ENCODE measurements at places on chromosomes 2 and 18. TPM values are rescaled to one million over a fixed set of nuclear protein-coding genes. Genes with fewer than 3 reads are reported as not detected.

GRB14 gene
- total RNA-seq, result 23.6 TPM

ARMC9 gene
- total RNA-seq, result 3.0 TPM

CPO gene
- 0.50 TPM for total RNA-seq

NEU2 gene
- total RNA-seq, result not detected

UGT1A4 gene
- not detected for total RNA-seq

GAD1 gene
- not detected for total RNA-seq

PID1 gene
- total RNA-seq, result 9.8 TPM

C2orf15 gene
- total RNA-seq, result not detected

MOGAT1 gene
- not detected for total RNA-seq

MDH1B gene
- 0.27 TPM for total RNA-seq

DNA sequence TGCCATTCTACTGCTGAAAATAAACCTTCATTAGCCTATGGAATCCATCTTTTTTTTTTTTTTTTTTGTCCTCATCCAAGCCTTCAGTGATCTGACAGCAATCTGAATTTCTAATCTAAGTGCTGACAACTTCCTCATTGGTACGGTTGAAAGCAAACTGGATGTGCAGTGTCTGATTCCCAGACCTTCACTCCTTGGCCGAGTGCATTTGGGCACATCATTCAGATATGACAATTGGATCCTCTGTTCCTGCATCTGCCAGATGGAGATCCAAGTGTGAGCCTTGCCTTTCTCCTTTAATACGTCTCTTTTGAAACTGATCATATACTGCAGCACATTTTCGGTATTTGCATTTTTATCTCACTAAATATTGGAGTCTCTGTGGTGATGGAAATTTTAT, 713.1 kb downstream of the DCDC2C start:
- no peaks in the 10 kb centered on the region for H3K27me3 ChIP-seq
- no peaks in the 10 kb centered on the region for H3K36me3 ChIP-seq
- no peak overlapping the region for H3K27ac ChIP-seq

GRCh38 chr2:60641811-60642788, 88.6 kb upstream of the BCL11A start:
- no peak overlapping the region for H3K4me3 ChIP-seq
- no peaks in the 10 kb centered on the region for H3K36me3 ChIP-seq
- no peaks in the 10 kb centered on the region for H3K27me3 ChIP-seq
- no peaks in the 10 kb centered on the region for H3K4me1 ChIP-seq
- no peak overlapping the region for H3K27ac ChIP-seq

DNA sequence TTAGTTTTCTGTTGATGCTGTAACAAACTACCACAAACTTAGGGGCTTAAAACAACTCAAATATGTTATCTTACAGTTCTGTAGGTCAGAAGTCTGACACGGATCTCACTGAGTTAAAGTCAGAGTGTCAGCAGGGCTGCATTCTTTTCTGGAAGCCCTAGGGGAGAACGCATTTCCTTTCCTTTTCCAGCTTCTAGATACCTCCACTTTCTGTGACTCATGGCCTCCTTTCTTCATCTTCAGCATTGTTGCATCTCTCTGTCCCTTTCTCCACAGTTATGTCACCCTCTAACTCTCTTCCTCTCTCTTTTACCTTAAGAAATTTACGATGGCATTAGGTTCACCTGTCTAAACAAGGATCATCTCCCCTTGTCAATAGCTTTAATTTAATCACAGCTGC, 13.3 kb upstream of the PPP4R1 start:
- DNase-seq, result no peak
- H3K4me3 ChIP-seq, result no peak overlapping the region
- no peaks in the 10 kb centered on the region for H3K36me3 ChIP-seq
- H3K4me1 ChIP-seq, result no peaks in the 10 kb centered on the region

GRCh38 chr2:14616342-14616741, 16.2 kb upstream of the LRATD1 start:
- H3K4me3 ChIP-seq, result no peak overlapping the region
- H3K36me3 ChIP-seq, result no peaks in the 10 kb centered on the region
- no peak for DNase-seq
- no peaks in the 10 kb centered on the region for H3K27me3 ChIP-seq
- H3K27ac ChIP-seq, result no peak overlapping the region

- H3K4me3 ChIP-seq, result no peak overlapping the region
- DNase-seq, result peak; percentile 53
- peaks cover 5% of the 10 kb centered on the region for H3K4me1 ChIP-seq
- no peaks in the 10 kb centered on the region for H3K27me3 ChIP-seq
- no peaks in the 10 kb centered on the region for H3K36me3 ChIP-seq
Measured at GRCh38 chr2:127631541-127631996, 14.4 kb upstream of the GPR17 start.

GRCh38 chr2:20008703-20009102, 3.8 kb downstream of the MATN3 start:
- peaks cover 3% of the 10 kb centered on the region for H3K4me1 ChIP-seq
- peaks cover 7% of the 10 kb centered on the region for H3K27me3 ChIP-seq
- no peak overlapping the region for H3K4me3 ChIP-seq
- DNase-seq, result no peak
- H3K27ac ChIP-seq, result no peak overlapping the region

- H3K4me1 ChIP-seq, result no peaks in the 10 kb centered on the region
- no peaks in the 10 kb centered on the region for H3K27me3 ChIP-seq
- H3K36me3 ChIP-seq, result no peaks in the 10 kb centered on the region
Measured at GRCh38 chr2:149313512-149313972, 16.8 kb upstream of the LYPD6 start.

GRCh38 chr2:224429441-224429810, 27.5 kb upstream of the FAM124B start:
- no peaks in the 10 kb centered on the region for H3K27me3 ChIP-seq
- H3K4me1 ChIP-seq, result no peaks in the 10 kb centered on the region
- no peak overlapping the region for H3K4me3 ChIP-seq
- H3K36me3 ChIP-seq, result no peaks in the 10 kb centered on the region
- no peak for DNase-seq

DNA sequence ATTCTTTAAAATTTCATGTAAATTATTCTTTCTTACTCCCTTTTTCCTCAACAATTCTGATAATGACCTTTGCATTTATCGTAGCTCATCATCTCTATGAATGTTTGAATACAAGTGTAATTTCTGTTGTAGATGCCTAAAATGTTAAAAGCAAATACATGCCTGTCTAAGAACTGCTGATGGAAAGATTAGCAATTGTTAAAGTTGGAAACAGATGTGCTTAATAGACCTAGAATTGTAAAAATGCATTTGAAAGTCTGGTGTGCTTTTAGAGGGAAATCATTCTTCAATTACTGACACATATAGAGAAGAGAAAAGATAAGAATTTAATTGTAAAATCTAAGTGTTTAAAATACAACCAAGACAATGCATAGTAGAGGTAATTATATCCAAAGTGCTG, 50.4 kb downstream of the CCDC102B start:
- H3K4me1 ChIP-seq, result no peaks in the 10 kb centered on the region
- DNase-seq, result no peak
- H3K27ac ChIP-seq, result no peak overlapping the region
- no peak overlapping the region for H3K4me3 ChIP-seq
- no peaks in the 10 kb centered on the region for H3K36me3 ChIP-seq
- no peaks in the 10 kb centered on the region for H3K27me3 ChIP-seq

DNA sequence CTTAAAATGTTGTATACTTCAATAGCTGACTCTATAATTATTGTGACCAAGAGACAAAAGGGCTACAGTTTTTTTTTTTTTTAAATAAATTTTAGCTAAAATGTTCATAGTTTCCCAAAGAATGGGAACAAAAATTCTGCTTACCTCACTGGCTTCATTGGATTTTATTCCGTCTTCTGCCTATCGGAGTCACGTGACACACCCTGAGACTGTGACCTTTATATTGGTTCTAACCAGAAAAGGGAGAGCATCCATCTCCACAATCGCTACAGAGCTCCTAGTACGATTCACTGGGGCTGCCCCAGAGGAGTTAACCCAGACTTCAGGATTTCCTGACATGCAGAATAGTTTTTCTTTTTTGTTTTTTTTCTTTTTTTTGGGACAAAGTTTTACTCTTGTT, 203.6 kb upstream of the SLC35G4 start:
- no peaks in the 10 kb centered on the region for H3K36me3 ChIP-seq
- H3K4me1 ChIP-seq, result no peaks in the 10 kb centered on the region
- H3K27me3 ChIP-seq, result no peaks in the 10 kb centered on the region
- no peak for DNase-seq

- peaks cover 19% of the 10 kb centered on the region for H3K4me1 ChIP-seq
- DNase-seq, result no peak
- no peak overlapping the region for H3K4me3 ChIP-seq
- no peaks in the 10 kb centered on the region for H3K36me3 ChIP-seq
Measured at GRCh38 chr2:98478088-98478551, 33.5 kb downstream of the INPP4A start.

DNA sequence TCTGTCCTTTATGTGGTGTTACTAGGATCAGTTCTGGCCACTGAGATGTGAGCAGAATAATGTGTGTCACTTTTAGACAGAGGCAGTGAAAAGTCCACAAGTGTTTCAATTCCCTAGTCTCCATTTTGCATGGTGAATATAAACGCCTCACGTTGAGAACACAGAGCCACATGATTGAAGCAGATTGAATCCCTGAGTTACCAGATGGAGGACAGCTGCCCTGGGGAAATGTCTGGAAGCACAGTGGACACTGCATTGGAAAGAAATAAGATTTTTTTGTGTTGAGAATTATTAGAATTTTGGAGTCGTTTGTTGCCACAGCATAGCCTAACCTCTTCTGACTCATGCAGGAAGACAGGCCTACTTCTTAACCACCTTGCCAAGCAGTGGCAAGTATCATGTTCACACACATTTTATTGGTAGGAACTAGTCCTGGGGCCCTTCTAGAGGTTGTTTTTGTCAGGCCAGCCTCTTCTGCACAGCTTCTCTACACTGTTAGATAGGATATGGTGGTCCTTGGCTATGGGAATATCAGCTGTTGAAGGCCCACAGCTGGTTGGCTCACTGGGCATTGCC, 188.6 kb downstream of the TMEM182 start:
- no peaks in the 10 kb centered on the region for H3K27me3 ChIP-seq
- no peaks in the 10 kb centered on the region for H3K4me1 ChIP-seq
- no peak overlapping the region for H3K4me3 ChIP-seq
- no peak for DNase-seq
- no peak overlapping the region for H3K27ac ChIP-seq

- no peaks in the 10 kb centered on the region for H3K36me3 ChIP-seq
- H3K4me3 ChIP-seq, result no peak overlapping the region
- H3K27me3 ChIP-seq, result no peaks in the 10 kb centered on the region
- H3K27ac ChIP-seq, result no peak overlapping the region
- no peaks in the 10 kb centered on the region for H3K4me1 ChIP-seq
Measured at GRCh38 chr2:222134654-222135053, 164.1 kb downstream of the PAX3 start.

GRCh38 chr2:86304416-86304815, 33.0 kb downstream of the REEP1 start:
- H3K4me3 ChIP-seq, result no peak overlapping the region
- no peak overlapping the region for H3K27ac ChIP-seq
- H3K27me3 ChIP-seq, result no peaks in the 10 kb centered on the region
- DNase-seq, result no peak

- peaks cover 8% of the 10 kb centered on the region for H3K4me1 ChIP-seq
- H3K27ac ChIP-seq, result peak overlapping the region; percentile 23
- no peaks in the 10 kb centered on the region for H3K27me3 ChIP-seq
Measured at GRCh38 chr18:25237571-25238267, 114.2 kb downstream of the ZNF521 start.

GRCh38 chr18:195651-196050, 37.3 kb downstream of the USP14 start:
- H3K27me3 ChIP-seq, result no peaks in the 10 kb centered on the region
- no peak overlapping the region for H3K4me3 ChIP-seq
- DNase-seq, result no peak
- H3K36me3 ChIP-seq, result peaks cover 52% of the 10 kb centered on the region
- no peak overlapping the region for H3K27ac ChIP-seq

Data from psoas muscle (tissue), 8 donors.